ENCODE measurements at places on chromosomes 7 and 10.

DNA sequence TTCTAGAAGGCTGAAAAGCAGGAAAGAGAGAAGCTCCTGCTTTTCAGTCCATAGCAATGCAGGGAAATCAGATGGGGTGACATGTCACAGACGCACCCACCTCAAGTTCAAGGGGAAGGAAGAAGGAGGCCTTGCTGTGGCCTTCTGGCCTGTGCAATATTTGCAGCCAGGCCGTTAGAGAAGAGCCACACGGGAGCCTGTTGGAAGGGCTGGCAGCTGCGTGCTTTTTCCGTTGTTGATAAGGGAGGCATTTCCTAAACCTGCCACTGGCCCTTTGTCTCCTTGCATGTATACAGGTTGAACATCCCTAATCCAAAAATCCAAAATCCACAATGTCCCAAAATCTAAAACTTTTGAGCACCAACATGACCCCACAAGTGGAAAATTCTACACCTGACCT is 492.5 kb upstream of the ZMIZ1 start:
- DNase-seq, result no peak

- DNase-seq, result no peak
Observed at GRCh38 chr7:549891-550625, 30.4 kb upstream of the PDGFA start.

- no peak for DNase-seq
Observed at GRCh38 chr7:110407706-110408105, 683.2 kb upstream of the LRRN3 start.

DNA sequence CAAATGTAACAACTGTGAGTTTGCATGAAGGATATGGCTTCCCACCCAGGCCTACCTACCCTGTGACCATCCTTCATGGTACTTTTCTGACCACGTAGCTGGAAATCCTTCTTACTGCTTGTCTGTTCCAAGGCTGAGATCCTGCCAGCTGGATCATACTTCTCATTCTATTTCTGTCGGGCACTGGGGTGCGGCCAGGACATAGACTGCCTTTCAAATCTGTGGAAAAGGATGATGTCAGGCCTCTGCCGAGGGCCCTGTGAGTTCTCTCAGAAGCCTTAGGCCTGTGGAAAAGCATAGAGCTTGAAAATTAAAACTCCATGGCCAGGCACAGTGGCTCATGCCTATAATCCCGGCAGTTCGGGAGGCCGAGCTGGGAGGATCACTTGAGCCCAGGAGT is 10.0 kb downstream of the VWC2 start:
- DNase-seq, result no peak

DNA sequence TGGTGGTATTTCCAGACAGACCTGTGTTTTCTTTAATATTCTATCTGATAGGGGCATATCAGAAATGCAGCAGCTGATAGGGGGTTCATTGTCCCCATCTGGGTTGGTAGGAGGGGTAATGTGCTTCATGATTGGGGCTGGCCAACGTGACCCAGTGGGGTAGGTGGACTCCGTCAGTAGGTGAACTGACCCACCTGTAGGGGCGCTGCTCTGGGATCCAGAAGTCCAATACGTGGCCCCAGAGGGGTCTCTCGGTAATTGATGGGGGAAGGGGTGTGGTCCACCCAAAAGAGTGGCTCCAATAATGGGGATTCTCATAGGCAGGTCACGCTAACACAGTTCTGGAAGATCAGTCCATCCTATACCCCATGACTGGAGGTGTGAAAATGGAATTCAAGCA is 112.0 kb downstream of the PRLHR start:
- no peak for DNase-seq

GRCh38 chr10:37739181-37739580 is 118.2 kb downstream of the ZNF248 start:
- DNase-seq, result no peak

DNA sequence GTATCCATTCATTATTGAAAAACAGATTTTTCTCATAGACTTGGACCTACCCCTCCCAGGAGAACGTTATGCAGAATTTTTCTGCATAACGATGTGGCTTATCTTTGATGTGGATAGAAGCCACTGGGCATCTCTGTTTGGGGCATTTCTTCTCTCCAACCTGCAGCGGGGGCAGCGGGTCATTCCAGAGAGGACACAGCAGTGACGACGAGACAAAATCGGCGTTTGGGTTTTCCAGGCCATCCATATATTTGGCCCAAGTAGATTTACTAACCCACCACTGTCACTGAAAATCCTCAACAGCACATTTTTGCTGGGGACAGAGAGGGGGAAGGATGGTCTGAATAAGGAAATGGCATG is 299.3 kb upstream of the PITRM1 start:
- no peak for DNase-seq

All from HS-27A (cell line).